ENCODE measurements at places on chromosomes 6 and 20.

DNA sequence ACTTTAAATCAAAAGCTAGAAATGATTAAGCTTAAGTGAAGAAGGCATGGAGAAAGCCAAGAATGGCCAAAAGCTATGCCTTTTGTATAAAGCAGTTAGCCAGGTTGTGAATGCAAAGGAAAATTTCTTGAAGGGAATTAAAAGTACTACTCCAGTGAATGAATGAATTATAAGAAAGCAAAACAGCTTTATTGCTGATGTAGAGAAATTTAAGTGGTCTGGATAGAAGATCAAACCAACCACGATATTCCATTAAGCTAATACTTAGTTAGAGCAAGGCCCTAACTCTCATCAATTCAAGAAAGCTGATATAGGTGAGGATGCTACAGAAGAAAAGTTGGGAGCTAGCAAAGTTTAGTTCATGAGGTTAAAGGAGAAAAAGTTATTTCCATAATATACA is 988.5 kb upstream of the ADGRB3 start:
- DNase-seq: no peak

DNA sequence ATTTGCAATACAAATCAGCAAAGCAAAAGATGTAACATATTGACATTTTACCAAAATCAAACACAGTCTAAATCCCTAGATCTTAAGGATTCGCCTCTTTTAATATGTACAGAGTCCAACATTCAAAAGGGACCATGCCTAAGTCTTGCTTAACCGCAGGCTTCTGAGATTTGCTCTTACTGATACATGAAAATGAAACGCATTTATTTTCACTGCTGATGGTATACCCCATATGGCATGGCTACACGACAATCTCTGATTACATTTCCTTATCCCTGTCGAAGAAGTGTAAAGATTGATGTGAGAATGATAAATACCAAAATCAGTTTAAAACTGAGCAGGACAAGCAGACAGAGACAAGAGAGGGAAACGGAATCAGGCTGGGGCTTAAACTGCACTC is 75.4 kb downstream of the KIF16B start:
- no peak for DNase-seq

DNA sequence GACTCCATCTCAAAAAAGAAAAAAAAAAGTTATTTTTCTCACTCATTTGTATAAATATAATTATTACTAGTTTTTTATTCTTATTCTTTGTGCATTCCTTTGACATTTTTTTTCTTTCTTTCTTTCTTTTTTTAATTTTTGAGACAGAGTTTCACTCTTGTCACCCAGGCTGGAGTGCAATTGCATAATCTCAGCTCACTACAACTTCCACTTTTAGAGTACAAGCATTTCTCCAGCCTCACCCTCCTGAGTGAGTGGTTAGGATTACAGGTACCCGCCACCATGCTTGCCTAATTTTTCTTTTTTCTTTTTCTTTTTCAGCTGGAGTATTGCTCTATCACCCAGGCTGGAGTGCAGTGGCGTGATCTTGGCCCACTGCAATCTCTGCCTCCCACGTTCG is 51.4 kb upstream of the JARID2 start:
- DNase-seq: no peak

DNA sequence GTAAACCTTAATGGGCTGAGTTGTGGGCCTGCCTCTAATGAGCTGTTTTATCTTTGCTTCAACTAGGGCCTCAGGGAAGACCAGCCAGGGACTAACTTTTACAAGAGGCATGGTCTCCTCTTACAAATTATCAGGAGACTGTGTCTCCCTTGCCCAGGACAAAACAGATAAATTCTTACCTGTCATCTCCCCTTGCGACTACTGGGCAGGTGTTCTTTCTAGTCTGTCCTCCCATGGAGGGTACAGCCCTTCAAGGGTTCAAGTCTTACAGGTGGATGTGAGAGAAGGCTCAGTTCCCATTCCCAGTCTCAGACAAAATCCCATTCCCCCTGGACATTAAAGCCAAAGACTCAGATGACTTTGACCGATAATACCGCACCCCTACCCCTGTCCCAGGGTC is 13.6 kb downstream of the RRBP1 start:
- DNase-seq: no peak

- DNase-seq: peak; percentile 28
These were observed 803 bp upstream of the ADGRG6 start for GRCh38 chr6:142300758-142301650.

DNA sequence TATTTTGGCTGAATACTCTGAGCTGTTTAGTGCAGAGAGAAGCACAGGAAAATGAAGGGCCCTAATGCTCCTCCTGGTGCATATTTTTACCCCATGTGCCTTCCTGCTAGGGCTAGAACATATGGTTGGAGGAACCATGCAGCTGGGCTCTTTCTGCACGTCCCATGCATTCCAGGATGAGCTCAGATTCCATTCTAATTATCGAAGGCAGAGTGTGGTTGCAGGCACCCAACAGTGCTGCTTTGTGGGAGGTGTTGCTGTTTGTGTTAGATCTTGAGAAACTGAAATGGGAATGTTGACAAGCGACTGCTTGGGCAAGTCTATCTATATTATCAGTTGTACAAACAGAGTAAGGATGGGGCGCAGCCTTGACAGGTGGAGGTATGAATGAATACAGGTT is 419.5 kb downstream of the DHX35 start:
- peak; percentile 1 for DNase-seq

GRCh38 chr6:42720739-42721138 is 1.7 kb downstream of the PRPH2 start:
- DNase-seq: no peak

DNA sequence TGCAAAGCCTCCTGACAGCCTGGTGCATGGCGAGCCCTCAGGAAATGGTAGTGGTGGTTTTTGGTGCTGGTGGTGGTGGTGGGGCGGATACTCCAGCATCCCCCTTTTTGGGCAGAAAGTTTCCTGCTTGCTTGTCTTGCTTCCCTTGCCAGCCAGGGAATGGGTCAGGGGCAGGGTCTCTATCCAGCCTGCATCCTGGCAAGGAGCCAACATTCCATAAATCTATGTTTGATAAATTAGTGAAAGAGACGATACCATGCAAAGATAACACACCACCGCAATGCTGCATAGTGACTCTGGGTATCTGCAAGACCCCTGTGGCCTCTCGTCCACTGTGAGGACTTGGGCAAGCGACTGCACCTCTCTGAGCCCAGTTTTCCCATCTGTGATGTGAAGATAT is 246.2 kb downstream of the LRFN2 start:
- DNase-seq: no peak

GRCh38 chr6:160254467-160255312 is 3.9 kb downstream of the SLC22A2 start:
- DNase-seq: no peak

- no peak for DNase-seq
These were observed 367.4 kb downstream of the CD109 start for GRCh38 chr6:74063391-74063790.

DNA sequence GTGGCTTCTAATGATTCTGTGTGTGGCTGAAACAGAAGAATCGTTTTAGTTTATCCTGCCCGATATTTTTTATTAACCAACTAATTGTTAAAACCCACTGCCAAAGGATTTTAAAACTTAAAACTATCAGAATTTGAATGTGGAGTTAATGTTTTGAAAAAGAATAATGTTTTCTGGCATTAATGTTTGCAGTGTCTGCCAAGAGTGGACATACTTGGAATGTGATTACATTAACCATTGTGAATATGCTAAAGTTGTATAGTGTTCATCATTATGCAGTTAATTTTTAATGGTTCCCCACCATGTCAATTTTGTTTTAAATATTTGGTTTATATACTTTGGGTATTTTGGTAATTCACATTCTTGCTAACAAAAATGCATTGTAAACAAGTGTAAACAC is 24.4 kb downstream of the DCBLD1 start:
- DNase-seq: no peak

DNA sequence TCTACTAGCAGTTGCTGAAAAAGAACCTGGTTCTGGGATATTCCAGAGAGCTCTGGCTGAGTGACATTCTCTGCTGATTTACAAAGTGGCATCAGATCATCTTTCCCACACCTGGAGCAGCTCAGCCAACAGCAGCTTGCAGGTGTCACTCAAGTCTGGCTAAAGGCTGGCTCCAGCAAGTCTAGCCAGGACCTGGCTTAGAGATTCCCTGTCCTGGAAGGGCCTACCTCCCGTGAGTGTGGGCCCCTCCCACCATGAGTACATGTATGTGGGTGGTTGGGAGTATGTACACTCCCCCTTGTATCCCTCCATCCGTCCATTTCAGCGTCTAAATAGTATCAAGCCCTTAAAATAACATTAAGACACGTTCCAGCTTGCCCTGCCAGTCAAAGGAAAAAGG is 539.3 kb upstream of the ID4 start:
- DNase-seq: no peak

DNA sequence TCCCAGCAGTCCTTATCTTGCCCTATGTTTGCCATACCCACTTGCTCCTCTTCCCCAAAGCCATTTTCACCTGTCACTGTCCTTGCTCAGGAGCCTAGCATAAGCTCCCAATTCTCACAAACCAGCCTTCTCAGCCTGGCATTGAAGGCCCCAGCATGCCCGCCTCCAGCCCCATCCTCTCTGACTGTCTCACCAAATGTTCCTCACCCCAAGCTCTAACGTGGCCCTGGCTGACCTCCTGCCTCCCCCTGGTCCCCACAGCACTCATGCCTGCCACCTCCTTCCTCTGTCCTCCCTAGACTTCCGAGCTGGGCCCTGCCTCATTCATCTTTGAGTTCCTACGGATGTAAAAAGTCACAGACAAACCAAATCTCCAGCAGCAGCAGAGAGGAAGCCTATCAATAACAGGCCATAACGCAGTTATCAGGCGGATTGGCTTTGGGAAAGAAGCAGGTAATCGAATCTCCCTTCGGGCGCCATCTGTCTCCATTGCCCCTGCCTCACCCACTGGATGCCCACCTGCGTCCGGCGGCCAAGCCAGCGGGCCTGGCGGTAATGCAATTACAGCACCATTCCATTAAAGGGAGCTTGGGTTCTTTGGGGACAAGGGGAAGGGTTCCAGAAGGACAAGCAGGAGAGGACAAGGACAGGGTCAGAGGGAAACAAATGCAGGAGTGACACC is 104.4 kb downstream of the MRPL14 start:
- DNase-seq: no peak

- no peak for DNase-seq
These were observed 28.8 kb upstream of the GNRH2 start for GRCh38 chr20:3014662-3015061.

DNA sequence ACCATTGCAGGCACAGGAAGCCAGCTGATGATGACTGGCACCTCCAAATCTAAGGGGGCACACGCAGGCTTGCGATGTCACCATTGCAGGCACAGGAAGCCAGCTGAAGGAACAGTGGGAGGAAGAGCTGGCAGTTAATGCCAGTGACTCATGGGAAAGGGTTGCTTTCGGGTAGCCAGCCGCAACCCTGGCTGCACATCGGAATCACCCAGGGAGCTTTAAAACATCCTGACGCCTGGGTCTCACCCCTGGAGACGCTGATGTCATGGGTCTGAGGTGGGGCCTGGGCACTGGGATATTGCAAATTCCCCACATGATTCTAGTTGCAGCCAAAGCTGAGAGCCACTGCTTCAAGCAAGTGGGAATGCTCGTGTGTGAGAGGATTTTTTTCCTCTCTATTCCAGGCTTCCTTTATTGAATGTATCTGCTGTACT is 16.1 kb upstream of the CCN6 start:
- DNase-seq: peak; percentile 50

DNA sequence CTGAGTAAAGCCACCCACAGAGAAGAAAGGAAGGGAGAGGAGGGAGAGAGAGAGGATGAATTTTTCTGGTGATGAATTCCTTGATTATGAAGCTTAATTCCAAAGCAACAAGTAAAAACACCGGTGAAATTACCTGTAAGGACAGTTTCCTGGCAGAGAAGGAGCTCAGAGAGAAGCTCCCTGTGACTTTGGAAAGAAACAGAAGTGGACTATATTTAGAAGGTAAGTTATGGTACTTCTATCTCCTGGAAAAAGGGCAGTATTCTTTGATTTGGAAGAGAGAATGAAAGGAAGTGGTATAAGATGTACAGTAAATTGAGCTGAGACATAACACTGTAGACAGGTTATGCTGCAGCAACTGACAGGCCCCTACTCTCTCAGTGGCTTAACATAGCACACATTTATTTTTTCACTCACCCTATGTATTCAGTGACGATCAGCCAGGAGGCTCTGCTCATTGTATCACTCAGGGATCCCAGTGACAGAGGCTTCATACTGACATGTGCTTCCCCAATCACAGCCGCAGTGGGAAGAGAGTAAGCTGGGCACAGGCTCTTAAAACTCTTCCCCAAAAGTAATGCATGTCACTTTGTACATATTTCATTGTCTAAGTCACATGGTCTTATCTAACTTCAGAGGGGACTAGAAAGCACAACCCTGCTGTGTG is 349.5 kb downstream of the BTBD9 start:
- no peak for DNase-seq

- DNase-seq: no peak
These were observed 170.8 kb upstream of the ZNF217 start for GRCh38 chr20:53764415-53764800.

- DNase-seq: no peak
These were observed 81.7 kb downstream of the PERP start for GRCh38 chr6:138025528-138025978.

- DNase-seq: no peak
These were observed 34.0 kb downstream of the GNAS start for GRCh38 chr20:58886546-58886945.

DNA sequence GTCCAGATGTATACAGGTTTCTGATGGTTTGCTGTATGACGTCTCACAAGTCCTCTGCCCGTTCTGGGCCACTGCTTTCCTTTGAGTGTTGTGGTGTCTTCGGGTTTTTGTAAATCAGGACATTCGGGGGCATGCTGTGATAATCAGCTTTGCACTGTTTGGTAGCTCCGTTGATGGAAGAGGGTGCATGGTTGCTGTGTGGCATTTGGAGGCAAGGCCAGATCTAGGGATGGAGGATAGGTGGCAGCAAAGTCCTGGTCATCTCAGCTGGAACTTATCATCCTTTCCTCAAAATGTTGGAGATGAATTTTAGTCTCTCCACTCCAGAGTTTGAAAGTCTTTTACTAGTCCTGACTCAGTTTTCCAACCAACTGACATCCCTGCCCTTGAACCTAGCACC is 91.0 kb downstream of the SCP2D1 start:
- DNase-seq: no peak

- DNase-seq: no peak
These were observed 167.8 kb upstream of the UST start for GRCh38 chr6:148578837-148579565.

DNA sequence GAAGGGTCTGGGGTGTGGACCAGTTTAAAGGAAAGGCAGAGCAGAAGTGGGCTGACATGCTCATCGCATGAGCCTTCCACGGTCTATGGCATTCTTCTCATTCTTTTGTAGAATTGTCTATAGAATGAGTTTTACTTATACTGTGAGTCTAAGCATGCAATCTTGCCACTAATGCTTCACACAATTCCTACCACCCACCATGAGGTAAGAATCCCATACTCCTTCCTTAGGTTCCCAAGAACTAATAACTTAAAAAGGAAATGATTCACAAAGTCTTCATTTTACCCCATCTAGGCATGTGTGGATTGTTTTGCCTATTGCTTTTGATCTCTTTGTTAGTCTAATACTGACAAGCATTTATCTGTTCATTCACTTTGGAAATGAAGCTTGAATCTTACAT is 195.2 kb downstream of the LY86 start:
- peak; percentile 47 for DNase-seq

GRCh38 chr6:8578006-8578405 is 142.7 kb upstream of the SLC35B3 start:
- no peak for DNase-seq

GRCh38 chr6:154508573-154509375 is 1.7 kb downstream of the CNKSR3 start:
- no peak for DNase-seq

GRCh38 chr6:136706430-136706829 is 85.8 kb downstream of the MAP3K5 start:
- no peak for DNase-seq

GRCh38 chr20:56628873-56629463 is at the start of gene TFAP2C:
Gene TFAP2C, plus strand, starts transcription at chr20:56629306. Its CDS starts 239 bp downstream, at chr20:56629545.
- DNase-seq: peak; percentile 32
